Activated CD4-positive, alpha-beta T cell treated with anti-CD3 and anti-CD28 coated beads, Interleukin-2, Interleukin-6, amounts not matched to agents 100 ng/mL and 50 ng/mL, durations not matched to agents 16 hours and 8 hours (primary cell): ENCODE measurements at places on chromosomes 5 and 9.

GRCh38 chr5:171678646-171679045 lies 107.0 kb upstream of the SMIM23 start:
- no peak for DNase-seq

- no peak for DNase-seq
These were observed 117.0 kb downstream of the CRB2 start for GRCh38 chr9:123472862-123473614.

- peak; percentile 75 for DNase-seq
These were observed 79.5 kb upstream of the FAM169A start for GRCh38 chr5:74945561-74946165.

DNA sequence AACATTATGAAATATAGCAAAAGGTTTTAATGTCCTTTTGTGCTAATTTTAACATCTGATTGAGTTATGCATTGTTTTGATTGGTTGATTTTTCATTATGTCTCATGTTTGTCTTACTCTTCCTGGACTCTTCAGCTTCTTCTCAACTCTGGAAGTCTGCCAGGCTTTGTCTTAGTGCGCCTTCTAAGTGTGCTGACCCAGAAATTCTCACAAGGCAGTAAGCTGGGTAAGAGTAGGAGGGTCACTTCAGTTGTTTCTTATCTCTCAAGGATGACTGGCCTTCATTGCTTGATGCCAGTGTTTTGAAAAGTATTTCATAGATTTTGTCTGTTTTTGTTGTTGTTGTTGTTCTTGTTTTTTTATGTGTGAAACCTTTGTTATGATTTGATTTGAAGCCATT lies 59.2 kb downstream of the RIC1 start:
- no peak for DNase-seq

DNA sequence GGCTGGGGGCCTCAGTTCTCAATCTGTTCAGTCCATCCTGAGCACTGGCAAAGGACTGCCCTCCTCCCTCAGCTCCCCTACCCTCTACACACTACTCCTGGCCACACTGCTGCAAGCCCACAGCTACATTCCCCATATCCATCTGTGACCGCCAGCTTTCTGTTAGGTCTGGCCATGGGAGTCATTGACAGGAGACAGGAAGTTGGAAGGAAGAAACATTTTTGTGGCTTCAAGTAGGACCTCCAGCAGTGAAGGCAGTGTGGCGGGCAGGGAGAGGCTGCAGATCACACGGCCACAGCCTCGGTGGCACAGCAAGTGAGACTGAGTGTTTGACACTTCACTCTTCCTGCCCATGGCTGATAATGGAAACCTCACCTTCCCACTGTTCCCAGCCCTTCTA lies 55.9 kb downstream of the SECISBP2 start:
- no peak for DNase-seq

- DNase-seq: no peak
These were observed 97.0 kb upstream of the VLDLR start for GRCh38 chr9:2524601-2525000.

GRCh38 chr5:140855772-140856674 lies at the start of gene PCDHA10:
TSS of gene PCDHA10 (plus strand) at chr5:140855897. CDS start at chr5:140856049, 152 bp downstream.
- DNase-seq: no peak

- no peak for DNase-seq
These were observed 3.2 kb downstream of the CDKN2B start for GRCh38 chr9:22005702-22006606.

DNA sequence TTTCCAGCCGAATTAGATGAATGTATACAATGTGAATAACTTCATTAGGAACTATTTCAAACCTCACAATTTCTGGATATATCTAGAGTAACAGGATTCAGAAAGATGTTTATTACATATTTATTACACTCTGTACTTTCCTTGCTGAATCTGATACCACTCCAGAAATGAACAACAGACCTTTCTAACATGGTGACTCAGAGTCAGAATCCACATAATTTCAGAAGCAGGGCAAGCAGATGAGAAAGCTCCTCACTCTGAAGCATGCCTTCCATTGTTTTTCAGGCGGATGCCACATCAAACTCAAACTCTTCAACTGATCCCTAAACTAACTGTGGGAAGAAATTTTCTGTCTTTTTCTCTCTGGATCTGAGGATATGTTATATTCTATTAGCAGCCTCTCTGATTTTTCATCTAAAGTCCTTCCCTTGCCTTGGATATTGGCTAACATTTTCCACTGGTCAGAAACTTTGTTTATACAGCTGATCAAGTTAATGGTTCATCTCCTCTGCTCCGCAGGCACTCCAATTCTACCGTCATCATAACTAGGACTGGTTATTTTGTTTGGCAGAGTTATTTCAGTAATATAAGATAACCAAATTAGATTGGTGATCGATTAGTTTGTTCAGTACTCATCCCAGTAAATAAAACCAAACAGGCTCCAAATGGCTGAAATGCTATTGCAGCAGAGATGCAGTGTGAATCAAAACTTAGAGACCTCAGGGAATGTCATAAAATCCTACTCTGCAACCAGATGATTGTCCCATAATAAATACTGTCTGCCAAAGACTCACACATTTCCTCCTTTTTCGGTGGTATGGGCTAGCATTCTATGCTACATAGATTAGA lies 556.0 kb downstream of the EBF1 start:
- peak; percentile 45 for DNase-seq

- no peak for DNase-seq
These were observed 110.0 kb downstream of the MTRR start for GRCh38 chr5:7978991-7979390.

GRCh38 chr5:43190755-43191603 lies 1.0 kb upstream of the NIM1K start:
- no peak for DNase-seq

DNA sequence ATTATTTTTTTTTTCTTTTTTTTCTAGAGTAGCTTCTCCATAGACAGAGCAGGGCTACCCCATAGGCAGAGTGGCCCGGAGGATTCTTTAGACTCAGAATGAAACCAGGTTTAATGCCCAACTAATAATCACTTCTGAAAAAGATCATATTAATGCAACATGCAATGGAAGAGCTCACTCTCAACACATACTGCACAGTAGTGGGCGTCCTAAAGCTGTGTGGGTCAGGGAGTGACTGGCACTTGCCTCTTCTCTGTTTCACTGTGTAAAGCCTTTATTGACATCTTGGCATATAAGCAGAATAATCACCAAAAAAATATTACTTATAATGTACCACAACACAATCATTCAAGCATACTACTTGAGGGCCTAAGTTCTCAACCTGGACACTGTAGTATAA lies 11.1 kb downstream of the PWWP2A start:
- DNase-seq: no peak

DNA sequence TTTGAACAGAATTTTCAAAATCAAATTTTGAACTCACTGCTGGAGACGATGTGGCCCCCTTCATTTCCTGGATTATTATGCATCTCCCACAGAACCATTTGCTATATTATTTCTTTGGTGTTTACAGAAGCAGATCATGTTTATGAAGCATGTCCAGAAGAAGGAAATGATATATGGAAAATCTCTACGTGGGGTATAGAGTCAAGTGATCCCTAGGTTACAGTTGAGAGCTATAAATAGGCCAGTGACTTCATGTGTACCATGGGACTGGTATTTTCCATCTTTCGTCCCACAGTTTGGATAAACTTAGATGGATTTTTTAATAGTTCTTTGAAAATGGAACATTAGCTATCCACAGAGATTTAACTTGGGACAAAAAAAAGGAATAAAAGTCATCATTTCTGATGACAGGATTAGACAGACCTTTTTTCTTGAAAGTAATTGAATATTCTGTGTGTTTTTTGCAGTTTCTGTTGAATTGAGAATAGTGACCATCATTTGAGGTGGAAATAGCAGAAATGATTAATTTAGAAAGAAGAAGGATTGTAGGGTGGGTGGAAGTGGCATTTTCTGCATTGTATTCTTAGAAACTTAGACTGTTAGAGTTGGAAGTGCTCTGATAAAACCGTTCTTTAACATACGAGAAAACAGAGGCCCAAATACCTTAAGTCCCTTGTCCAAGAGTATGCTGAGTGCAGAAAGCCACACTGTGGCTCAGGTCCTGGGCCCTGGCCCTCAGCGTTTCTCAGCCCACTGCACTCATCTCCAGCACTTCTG lies 136.4 kb downstream of the PIP5K1B start:
- DNase-seq: no peak

DNA sequence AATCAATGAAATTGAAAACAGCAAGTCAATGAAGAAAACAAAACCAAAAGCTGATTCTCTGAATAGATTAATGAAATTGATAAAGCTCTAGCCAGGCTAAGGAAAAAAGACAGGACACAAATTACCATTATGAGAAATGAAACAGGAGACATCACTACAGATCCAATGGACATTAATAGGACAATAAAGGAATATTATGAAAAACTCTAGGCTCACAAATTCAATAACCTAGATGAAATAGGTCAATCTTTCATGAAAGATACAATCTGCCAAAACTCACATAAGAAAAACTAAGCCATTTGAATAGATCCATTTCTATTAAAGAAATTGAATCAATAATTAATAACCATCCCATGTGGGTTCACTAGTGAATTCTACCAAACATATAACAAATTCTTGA lies 37.3 kb downstream of the TTC23L start:
- DNase-seq: no peak

DNA sequence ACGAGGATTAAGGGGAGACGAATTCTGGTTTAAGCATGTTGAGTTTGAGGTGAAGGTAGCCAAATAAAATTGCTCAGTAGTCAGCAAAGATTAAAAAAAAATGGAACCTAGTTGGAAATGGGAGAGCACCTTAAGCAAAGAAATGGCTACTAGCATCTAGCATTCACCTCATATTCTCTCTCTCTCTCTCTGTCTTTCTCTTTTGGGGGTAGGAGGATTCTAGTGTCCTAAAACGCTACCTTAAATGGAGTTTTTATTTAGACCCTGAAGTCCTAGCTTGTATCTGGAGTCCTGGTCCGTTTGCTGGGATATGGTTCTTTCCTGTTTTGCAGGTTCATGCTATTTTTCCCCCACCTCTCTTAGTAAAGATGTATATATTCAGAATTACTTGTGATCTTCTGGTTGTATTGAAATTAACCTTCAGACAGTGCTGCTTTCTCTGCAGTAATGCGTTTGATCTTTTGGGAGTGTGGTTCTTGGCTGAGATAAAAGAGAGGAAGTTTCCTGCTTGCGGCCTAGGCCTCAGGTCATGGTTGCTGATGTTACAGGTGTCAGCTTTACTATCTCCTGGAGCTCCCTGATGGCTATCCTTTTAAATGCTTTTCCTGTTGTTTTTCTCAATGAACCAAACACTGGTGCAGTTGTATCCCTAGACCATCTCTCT lies 8.0 kb downstream of the TGFBR1 start:
- peak; percentile 32 for DNase-seq

DNA sequence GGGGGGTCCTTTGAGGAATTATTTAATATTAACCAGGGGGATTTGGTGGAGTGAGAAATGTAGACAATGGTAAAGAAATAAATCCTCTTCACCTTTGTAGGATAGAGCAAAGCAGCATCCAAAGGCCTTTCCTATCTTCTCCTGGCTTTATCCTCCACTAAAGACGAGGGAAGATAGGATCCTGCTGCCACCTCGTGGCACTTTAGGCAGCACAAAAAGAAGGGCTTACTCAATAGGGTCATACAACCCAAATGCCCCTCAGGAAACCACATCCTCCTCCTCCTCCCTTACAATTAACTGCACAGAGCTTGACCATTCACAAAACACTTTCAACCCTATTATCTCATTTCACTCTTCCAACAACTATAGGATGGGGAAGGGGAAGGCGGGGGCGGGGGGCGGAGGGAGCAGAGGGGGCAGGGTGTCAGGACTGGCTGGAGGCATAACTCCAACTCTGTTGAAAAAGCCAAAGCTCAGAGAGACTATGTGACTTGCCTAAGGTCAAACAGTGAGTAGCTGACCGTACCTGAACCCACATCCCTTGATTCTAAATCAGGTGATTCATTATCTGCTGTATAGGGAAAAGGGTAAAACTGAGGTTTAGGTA lies 45.4 kb upstream of the MYOT start:
- DNase-seq: peak; percentile 2

DNA sequence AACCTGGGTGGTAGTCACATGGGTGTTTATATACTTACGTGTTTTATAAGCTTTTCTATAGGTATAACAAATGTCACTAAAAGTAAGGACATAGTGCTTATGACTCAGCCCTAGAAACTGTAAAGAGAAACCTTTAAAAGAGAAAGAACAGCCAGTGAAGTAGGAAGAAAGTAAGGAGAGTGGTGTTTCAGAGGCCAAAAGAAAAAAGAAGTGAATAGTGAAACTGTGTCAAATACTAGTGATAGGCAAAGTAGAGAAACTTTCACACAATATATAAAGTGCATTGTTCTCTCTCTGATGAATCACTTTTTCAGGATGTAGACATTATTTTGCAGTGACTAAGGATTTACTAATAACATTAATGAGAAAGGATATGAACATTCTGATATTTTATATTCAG lies 74.2 kb upstream of the SUSD1 start:
- DNase-seq: peak; percentile 12

GRCh38 chr5:107523029-107523680 lies 147.6 kb downstream of the EFNA5 start:
- DNase-seq: no peak
